ENCODE measurements at places on chromosomes 5 and 9.
A peak's percentile ranks its signal among the peaks of the same experiment; 100 is the strongest.

GRCh38 chr9:134053401-134053871 is 14.4 kb downstream of the BRD3 start:
- DNase-seq = no peak

DNA sequence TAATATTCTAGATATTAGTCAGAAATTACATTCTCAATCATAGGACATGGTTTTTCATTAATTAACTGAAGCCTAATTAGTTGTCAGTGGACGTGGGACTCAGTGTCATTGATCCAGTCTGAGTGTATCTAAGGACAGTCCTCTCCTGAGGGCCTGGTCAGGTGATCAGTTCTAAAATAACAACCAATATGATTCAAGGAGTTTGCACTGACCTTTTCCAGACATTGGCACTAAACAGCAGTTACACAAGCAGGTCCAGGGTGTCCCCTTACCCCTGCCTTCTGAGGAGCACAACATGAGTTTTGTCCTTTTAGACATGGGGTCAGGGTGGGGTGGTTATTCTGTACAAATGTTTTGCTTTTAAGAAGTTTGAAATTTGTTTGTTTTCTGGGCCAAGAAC is 97.8 kb downstream of the CMYA5 start:
- no peak for DNase-seq

- DNase-seq = no peak
These were observed 30.2 kb upstream of the NR3C1 start for GRCh38 chr5:143433670-143434069.

DNA sequence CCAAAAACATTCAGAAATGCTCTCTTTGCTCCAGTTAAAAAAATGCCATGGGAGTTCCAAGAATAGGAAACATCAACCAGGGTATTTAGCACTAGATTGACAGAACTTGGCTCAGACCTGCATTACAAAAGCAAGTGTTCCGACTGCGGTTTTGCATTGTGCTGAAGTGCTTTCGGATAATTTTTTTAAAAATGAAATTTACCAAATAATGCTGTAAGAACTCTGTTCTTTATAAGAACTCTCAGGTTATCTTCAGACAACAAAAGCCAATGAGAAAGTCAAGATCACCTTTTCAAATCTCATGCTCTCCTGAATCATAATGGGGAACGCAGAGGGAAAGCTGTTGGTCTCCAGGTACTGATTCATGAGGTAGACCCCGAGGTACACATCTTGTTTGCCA is 483 bp upstream of the PLPP6 start:
- DNase-seq = no peak

DNA sequence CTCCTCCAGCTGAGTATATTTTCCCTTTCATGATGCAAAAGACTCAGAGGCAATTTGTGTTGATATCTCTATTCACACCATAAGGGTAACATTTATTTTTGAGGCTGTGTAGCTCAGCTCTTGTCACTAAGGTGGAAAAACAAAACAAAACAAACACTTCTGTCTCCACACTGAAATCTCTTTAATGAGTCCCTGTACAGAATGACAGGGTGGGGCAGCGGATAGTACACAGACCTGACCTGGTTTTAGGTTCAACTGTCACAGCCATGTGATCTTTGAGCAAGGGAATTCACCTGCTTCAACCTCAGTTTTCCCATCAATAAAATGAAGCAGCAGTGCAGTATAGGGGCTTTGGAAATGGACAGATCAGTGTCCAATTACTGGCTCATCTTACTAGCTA is 29.3 kb downstream of the TLR4 start:
- no peak for DNase-seq

DNA sequence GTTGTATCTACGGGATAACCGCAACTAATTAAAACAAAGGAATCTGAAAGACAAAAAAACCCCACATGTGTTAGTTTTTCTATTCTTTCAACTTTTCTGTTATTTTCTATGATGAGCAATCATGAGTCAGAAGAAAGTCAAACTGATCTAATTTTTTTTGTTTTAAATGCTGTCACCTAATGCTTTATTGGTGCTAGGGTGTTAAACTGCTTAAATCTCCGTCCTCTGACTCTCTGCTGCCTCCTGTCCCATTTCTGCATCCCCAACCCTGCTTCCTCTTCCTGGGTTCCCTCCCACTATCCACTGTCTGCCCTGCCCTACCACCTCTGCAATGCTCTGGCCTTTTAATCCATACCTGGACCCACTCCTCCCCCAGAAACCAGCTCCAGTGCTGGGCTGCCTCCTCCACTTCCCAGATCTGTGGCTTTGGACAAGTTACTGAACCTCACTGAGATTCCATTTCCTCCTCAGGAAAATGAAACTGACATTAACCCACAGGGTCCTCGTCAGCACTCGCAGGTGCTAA is 15.7 kb downstream of the PTPN3 start:
- no peak for DNase-seq

GRCh38 chr5:127813633-127814587 is 110.7 kb downstream of the CCDC192 start:
- DNase-seq = no peak

GRCh38 chr5:65961633-65962032 is 35.3 kb downstream of the ERBIN start:
- peak; percentile 10 for DNase-seq
